COLO829 (cell line): ENCODE measurements at places on chromosomes 3 and 15.

DNA sequence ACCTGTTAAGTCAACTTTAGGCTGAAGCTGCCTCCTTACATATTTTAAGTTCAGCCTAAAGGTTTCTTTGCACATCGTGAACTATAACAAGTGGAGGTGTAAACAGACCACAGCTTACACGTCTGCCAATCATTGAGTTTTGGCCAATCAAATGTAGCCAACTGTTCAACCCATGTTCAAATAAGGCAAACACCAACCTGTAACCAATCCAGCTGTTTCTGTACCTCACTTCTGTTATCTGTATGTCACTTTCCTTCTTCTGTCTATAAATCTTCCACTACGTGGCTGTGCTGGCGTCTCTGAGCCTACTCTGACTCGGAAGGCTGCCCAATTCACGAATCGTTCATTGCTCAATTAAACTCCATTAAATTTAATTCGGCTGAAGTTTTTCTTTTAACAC is 356.0 kb downstream of the TBC1D5 start:
- DNase-seq: no peak

DNA sequence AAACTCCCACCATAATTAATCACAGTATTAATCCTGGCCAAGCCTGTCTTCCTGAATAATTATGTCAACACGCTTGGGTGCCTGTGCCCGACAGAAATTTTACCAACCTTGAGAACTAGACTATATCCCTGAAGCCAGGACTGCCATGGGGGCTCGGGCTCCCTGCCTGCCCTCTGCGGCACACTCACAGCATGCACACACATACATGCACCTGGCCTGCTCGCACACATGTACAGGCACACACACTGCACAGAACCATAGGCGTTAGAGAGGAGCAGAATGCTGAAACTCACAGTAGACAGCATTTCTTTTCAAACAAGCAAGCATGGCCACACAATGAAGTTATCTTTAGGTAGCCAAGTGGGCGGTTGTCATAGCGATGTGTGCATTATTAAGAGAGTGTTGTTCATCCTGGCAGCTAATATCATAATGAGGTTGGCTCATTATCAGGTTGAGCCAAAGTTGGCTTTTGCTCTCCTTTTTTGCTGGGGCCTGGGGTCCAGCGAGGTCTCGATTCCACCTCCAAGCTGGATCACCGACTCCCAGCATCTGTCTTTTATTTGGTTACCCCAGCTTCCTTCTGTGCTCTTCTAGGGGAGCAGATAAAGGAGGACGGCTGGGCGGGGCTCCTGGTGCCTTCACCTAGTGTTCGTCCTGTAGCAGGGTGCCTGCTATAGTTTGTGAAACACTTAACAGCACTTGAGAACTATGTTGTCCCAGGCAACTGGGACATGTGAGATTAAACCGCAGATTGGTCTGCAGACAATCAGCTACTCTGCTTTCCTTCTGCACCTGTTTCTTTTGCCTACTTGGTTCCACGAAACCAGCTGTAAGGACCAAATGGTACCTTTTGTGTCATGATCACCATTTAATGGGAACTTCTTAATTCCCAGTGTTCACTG is 91.4 kb downstream of the ZNF621 start:
- no peak for DNase-seq

DNA sequence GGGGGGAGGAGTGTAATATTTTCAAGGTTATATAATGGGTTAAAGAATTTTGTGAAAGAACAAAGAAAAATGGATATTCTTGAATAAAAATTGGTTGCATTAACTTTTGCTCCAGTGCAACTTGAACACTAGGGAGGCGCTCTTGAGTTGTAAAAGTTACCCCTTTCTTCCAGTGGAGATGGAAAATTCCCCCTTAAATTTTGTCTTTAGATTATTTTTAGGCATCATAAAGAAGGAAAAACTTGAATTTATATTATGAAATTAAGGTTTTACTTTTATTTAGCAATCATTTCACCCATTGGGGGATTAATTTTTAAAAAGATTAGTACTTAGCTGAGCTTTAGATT is 550 bp upstream of the CHD2 start:
- no peak for DNase-seq

GRCh38 chr15:27422997-27423396 is 452.0 kb downstream of the GABRG3 start:
- no peak for DNase-seq

- no peak for DNase-seq
Observed at GRCh38 chr3:32873531-32874130, 55.8 kb downstream of the TRIM71 start.

GRCh38 chr15:67827562-67828277 is 2.4 kb downstream of the SKOR1 start:
- no peak for DNase-seq
